Stimulated activated CD8-positive, alpha-beta memory T cell treated with anti-CD3 and anti-CD28 coated beads, Interleukin-15, amount 100 ng/mL, for 24 hours (primary cell): ENCODE measurements at places on chromosomes 1 and 21.

- DNase-seq, result no peak
Measured at GRCh38 chr1:234529095-234529949, 50.3 kb upstream of the TARBP1 start.

DNA sequence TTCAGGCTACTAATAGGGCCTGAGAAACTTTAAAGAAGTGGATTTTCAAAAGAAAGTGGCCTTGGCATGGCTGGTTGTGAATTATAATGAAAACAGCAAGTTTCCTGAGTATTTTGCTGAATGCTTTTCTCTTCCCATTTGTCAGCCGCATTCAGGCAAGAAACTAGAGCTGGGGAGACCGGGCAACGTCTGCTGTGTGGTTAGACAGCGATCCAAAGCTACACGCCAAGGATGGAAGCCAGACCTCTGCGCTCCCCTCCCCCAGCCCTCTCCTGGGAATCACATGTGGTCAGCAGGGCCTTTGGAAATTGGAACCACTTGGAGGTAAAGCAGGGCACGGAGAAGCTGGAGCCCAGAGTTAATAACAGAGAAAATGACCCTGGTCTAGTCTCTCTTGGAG lies 114.1 kb upstream of the CD34 start:
- DNase-seq, result no peak

GRCh38 chr1:197178998-197179397 lies 32.5 kb upstream of the ASPM start:
- DNase-seq, result no peak

DNA sequence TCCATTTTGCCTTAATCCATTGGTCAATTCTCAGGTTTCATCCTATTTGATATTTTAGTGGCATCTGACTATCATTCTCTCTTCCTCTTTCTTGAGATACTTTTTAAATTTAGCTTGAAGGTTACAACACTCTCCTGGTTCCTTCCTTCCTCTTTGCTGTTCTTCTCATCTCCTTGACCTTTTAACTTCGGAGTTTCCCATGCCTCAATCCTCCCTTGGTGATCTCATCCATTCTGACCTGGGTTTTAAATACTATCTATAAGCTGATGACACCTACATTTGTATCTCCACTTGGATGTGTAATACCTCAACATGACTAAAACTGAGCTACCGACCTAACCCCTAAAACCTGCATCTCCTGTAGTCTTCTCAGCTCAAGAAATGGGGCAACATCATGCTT lies 4.8 kb upstream of the ZNF687 start:
- no peak for DNase-seq

DNA sequence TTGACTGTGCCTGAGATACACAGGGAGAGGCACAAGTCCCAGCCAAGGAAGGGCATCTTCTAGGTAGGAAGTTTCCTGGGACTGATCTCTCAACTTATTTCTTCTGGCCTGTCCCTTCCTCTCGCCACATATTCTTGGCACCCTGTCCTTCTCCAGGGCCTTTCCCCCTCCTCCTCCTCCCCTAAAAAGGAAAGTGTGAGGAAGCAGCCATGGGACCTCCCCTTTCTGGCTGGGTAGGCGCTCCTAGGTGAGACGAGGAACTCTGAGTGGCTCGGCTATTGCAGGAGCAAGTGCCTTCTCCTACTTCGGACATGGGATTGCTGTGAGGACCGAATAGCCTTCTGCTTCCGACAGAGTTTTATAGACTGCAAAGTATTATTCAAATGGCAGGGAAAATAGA lies 15.5 kb upstream of the MTARC2 start:
- DNase-seq, result no peak

DNA sequence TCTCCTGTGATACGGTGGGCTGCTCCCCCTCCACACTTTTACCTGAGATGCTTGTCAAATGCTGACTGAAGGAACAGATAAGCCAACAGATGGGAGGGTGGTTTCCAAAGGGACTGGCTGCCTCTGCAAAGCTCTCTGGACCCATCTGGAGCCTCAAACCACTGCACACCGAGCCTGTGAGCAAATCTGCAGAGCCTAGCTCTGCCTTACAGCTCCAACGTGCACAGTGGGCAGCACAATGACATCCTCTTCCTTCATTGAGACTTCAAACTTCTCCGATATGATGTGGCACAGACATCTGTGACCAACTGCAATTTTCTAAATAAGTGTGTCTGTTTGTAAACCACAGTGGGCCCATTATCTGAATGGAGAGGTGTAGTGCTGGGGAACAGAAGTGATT lies 26.2 kb upstream of the KNCN start:
- DNase-seq, result no peak

- no peak for DNase-seq
Measured at GRCh38 chr1:229148041-229148671, 122.8 kb upstream of the RAB4A start.

DNA sequence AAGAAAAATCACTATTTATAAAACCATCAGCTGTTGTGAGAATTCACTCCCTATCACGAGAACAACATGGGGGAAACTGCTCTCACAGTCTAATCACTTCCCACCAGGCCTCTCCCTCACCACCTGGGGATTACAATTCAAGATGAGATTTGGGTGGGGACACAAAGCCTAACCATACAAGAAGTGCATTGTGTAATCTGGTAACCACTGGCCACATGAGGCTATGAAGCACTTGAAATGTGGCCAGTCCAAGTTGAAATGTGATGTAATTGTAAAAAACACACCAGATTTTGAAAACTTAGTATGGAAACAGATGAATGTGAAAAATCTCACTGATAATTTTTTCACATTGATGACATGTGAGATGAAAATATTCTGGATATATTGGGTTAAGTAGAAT lies 293.8 kb downstream of the TTLL7 start:
- DNase-seq, result no peak

DNA sequence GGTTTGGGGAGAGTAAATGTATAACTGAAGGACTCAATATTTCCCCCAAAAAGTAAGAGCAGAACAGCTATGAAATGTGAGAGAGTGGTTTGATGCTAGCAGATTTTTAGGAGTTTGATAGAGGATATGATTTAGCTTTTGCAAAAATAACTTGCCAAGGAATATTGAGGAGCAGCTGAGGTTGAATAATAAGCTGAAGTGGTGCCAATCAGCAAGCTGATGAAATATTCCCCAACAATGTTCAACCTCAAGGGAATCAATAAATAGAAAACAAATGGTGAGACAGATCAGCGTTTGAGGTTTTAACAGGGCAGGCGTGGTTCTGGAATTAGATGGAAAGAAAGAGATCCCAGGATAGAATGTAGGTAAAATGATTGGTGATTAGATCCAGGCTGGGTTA lies 413.4 kb upstream of the ADAMTS5 start:
- no peak for DNase-seq
